ENCODE measurements at places on chromosomes 2 and 18.

GRCh38 chr2:207952564-207953345 is 72.6 kb downstream of the PLEKHM3 start:
- no peak for DNase-seq

DNA sequence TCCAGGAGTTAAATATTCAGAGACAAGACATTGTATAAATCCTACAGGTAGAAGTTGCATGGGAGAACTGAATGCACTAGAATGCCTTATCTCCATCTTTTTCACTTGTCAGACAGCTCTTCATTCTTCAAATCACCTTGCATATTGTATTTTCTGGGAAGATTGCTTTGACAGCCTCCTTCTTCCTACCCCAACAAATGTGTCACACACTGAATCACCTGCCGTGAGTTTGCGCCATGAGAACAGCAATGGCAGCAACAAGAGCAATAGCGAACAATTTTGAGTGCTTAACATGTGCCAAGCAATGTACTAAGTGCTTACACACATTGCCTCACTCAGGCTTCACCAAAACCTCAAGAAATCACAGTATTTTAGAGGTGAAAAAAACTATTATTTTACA is 161.3 kb upstream of the REG3G start:
- DNase-seq, result no peak

DNA sequence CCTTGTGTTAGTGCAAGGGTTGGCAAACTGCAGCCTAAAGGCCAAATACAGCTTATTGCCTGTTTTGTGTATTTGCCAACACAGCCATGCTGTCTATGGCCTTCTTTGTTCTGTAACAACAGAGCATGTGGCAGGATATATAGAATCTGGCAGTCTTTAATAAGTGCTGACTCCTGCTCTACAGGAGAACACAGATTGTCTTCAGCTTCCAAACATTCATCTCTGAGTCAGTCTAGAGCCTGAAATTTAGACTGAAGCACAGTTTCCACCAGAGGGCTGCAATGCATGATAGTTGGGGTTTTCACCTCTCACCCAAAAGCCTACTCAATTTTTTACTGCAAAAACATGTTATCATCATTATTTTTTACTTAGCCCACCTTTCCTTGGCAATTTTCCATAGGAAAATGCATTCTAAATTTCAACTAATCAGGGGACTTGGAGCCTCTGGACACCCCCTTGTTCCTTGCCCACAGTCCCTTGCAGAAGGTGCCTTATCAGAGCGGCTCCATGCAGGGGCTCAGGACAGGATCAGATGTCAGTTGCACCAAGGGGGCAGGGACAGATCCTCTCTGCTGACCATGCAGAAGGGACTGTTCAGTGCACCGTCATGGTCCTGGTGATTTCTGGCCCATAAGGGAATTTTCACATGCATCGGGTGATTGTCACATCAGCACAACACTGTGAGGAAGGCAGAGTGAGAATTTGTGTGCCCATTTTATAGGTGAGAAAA is 12.4 kb downstream of the IL37 start:
- DNase-seq, result no peak

DNA sequence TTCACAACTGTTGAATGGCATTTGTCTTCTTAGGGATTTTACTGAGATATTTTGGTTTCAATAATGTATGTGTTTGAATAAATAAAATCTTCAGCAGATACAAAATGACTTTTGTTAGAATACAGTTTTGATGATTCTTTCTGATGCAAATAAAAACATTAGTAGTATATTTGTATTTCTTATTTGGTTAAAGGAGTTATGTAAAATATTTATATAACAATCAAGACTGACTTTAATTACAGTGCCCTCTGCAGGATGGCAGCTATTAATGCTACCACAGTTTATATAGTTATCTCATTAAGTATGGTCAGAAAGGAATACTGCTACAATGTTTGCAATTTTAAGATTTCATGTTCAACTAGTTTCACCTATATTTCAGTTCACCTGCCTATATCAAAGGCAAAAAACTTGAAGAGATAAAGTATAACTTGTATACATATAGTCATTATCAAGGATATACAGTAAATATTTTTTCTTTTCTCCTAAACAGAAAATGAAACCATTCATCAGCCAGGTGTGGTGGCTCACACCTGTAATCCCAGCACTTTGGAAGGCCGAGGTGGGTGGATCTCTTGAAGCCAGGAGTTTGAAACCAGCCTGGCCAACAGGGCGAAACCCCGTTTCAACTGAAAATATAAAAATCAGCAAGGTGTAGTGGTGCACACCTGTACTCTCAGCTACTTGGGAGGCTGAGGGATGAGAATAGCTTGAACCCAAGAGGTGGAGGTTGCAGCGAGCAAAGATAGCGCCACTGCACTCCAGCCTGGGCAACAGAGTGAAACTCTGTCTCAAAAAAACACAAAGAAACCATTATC is 19.8 kb downstream of the ARL5A start:
- DNase-seq, result no peak

- no peak for DNase-seq
Observed at GRCh38 chr2:62794791-62795190, 89.3 kb downstream of the EHBP1 start.

- DNase-seq, result no peak
Observed at GRCh38 chr2:240435948-240436682, 652 bp downstream of the GPC1 start.

GRCh38 chr2:151361674-151362370 is 4.4 kb downstream of the TNFAIP6 start:
- DNase-seq, result no peak
